A375 (cell line): ENCODE measurements at places on chromosomes 2 and 18. TPM values are rescaled to one million over a fixed set of nuclear protein-coding genes. Genes with fewer than 3 reads are reported as not detected.

CUL3 gene
- 28.8 and 38.7 TPM in 2 replicates for total RNA-seq

SKOR2 gene
- total RNA-seq: not detected in 2 replicates

GPAT2 gene
- not detected in 2 replicates for total RNA-seq

DPP10 gene
- not detected in 2 replicates for total RNA-seq

GKN2 gene
- not detected in 2 replicates for total RNA-seq

KLHL14 gene
- 0.03 TPM in 1 of 2 replicates, not detected in the other for total RNA-seq

CFAP65 gene
- total RNA-seq: 0.08 TPM in 1 of 2 replicates, not detected in the other

NYAP2 gene
- total RNA-seq: not detected in 2 replicates

AFF3 gene
- total RNA-seq: 2.0 and 2.5 TPM in 2 replicates

INPP5D gene
- total RNA-seq: 0.37 and 0.72 TPM in 2 replicates

GDF7 gene
- total RNA-seq: 0.04 and 0.11 TPM in 2 replicates

NT5C1B gene
- total RNA-seq: not detected in 2 replicates

COLEC11 gene
- total RNA-seq: not detected in 2 replicates

CXXC1 gene
- total RNA-seq: 34.0 and 36.1 TPM in 2 replicates

SGPP2 gene
- not detected in 2 replicates for total RNA-seq

B3GNT7 gene
- total RNA-seq: 47.2 and 52.3 TPM in 2 replicates

DES gene
- total RNA-seq: not detected in 2 replicates

DOK1 gene
- total RNA-seq: 11.1 and 11.5 TPM in 2 replicates

ZNF804A gene
- total RNA-seq: 3.0 and 3.4 TPM in 2 replicates
